ENCODE measurements at places on chromosomes 3 and 15.

- DNase-seq: no peak
These were observed 422.2 kb upstream of the SGO1 start for GRCh38 chr3:20608054-20608738.

GRCh38 chr15:33211176-33211808 lies 16.8 kb upstream of the FMN1 start:
- DNase-seq: no peak

DNA sequence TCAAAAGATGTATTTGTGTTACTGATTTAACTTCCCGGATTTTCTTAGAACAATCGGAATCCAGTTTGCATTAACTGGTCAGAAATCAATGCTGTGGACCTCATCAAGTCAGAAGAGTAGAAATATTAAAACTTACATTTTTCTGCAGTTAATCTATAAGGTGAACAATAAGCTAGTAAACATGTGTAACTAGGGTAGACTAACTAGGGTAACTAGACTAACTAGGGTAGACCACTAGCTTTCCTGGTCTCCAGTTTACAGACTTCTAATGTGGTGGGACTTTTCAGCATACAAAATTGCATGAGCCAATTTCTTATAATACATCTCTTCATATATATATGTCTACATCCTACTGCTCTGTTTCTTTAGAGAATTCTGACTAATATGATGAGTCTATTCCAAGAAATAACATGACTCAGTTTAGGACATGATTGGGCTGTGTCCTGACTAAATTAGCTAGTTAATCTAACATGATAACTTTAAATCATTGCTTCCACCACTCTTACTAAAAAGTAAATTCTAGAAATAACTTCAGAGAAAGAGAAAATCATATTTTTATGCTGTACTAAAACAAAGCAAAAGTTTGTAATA lies 5.3 kb downstream of the PLSCR2 start:
- no peak for DNase-seq

DNA sequence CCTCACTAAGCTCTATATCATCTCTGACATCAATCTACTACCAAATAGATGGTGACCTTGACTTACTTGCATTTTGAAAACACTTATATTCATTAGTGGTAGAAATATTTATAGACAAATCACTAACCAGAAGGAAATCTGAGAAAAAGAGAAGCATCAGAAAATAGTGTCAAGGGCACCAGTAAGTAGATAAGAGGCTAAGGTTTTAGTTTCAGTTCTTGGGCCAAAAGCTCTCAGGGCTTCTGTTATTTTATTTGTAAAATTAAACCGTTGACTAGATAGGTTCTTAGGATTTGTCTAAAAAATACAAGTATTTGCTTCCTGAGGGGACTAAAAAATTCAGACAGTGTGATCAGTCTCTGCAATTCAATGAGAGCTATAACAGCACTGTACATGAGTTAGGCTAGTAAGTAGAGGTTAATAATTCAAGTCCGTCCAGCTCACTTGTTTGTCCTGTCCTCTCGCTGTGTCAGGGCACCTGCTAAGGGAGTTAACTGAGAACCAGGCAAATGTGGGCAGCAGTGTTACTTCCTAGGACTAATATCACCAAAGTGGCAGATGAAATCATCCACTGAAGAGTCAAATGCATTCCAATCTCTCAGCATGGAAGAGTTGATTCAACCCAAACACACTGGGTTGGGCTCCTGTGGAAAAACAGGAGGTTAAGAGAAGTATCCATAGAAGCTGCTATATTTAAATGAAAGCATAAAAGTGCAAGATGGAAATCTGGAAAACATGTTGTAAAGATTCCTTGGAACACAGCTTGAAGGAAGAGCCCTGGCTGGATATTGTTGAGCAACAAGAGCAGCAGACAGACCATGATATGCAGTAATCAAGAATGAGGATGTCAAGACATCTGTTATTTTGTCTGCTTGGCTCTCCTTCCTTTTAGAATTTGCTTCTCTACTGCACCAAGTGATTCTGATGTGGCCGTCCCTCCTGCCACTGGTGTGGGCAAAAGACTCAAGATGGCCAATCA lies 134.9 kb upstream of the ZBTB20 start:
- DNase-seq: no peak

- DNase-seq: no peak
These were observed 208.8 kb downstream of the OSBPL10 start for GRCh38 chr3:31772272-31772671.

DNA sequence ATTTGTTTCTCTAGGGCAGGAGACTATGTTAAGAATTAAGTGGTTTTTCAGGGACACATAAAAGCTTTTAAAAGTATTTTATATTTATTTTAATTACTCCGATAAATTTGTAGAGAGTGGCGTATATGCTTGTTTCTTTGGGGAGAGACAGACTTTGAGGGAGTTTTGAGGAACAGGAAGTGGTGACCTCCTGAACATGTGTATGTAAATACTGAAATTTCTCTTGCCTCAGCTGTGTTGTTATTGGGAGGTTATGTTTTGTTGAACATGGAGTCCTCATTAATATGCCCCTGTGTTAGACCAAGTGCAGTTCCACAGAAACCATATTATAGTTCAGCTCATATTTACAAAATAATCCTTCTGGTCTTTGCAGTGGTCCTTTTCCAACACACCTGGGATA lies 41.8 kb upstream of the UTS2B start:
- no peak for DNase-seq

- DNase-seq: no peak
These were observed 14.2 kb downstream of the ZNF80 start for GRCh38 chr3:114223143-114223542.

- DNase-seq: no peak
These were observed 286.7 kb upstream of the SOX2 start for GRCh38 chr3:181425074-181425473.

GRCh38 chr3:113141543-113141942 lies 69.8 kb upstream of the BOC start:
- no peak for DNase-seq

GRCh38 chr3:49901366-49902339 lies 2.0 kb downstream of the MST1R start:
- no peak for DNase-seq

- DNase-seq: no peak
These were observed 12.3 kb downstream of the THBS1 start for GRCh38 chr15:39593071-39593655.

GRCh38 chr3:61876797-61877196 lies 315.4 kb downstream of the PTPRG start:
- DNase-seq: no peak

- no peak for DNase-seq
These were observed 112.4 kb upstream of the GOLGA8J start for GRCh38 chr15:29970402-29970695.

DNA sequence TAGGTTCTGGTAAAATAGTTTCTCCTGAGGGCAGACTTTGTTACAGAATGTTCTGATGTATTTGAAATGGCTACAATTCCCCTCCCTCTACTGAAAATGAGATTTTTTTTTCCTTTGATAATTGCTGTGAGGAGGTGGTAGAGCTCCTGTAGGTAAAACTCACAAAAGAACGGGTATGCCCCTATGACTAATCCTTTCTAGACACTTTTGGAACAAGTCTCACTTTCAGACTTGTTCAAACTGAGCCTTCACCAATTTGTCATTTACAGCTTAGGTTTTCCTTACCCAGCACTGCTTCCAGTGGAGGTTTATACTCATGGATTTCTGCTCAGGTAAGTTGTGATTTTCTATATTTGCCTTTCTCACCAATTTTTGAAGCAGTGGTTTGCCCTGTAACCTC lies 115.6 kb downstream of the NLGN1 start:
- DNase-seq: no peak

- DNase-seq: no peak
These were observed 82.5 kb downstream of the ADAMTS17 start for GRCh38 chr15:100259266-100259665.

GRCh38 chr15:61822511-61822910 lies 237.7 kb downstream of the VPS13C start:
- no peak for DNase-seq

- DNase-seq: peak; percentile 56
These were observed 12.8 kb downstream of the LXN start for GRCh38 chr3:158659454-158660237.
